ENCODE measurements at places on chromosomes 7 and 10.

GRCh38 chr7:23333671-23334246, 34.6 kb downstream of the MALSU1 start:
- DNase-seq, result peak; percentile 20

DNA sequence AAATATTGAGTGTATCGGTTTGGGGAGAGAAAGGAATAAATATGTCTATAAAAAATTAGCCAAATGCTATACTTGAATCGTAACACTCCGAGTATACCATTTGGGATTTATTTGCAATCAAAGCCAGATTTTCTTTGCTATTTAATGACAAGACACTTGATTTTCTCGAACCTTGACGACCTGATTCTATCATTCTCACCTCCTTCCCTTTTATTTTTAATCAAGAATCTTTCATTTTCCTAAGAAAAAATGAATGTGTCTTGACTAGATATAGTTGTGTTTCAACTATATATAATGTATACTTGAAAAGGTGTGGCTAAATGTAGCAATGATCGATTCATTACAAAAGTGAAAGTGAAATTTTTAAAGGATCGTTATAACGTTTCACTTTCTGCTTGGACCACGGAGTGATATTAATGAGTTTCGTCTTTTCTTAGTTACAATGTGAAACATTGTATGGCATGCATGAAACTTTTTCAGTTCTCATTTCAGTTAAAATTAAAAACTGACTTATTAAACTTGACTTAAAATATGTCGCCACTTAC, 562 bp downstream of the NUB1 start:
- DNase-seq, result no peak

- no peak for DNase-seq
Observed at GRCh38 chr7:104252409-104253134, 44.8 kb upstream of the ORC5 start.

GRCh38 chr7:650339-651031, 76.0 kb upstream of the DNAAF5 start:
- DNase-seq, result no peak

DNA sequence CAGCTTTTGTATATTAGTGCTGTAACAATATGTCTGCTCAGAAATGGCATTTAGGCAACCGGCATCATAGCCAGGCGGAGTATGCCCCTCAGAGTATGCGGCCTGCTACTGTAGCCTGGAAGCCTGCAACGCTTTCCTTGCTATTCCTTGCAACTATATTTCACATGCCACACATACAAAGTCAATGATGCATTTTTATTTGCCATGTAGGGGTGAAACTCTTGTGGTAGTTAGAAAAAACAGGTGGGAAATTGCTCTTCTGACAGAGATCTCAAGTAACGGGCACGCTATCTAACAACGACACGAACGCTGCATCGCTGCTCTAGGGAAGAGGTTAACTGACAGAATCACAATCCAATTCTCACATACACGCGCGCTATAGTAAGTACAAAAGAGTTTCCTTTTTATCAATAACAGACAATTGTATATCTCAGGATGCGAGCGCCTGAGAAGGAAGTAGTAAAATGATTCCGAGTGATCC, 5.9 kb downstream of the EBF3 start:
- no peak for DNase-seq

Measured in activated CD4-positive, alpha-beta T cell treated with anti-CD3 and anti-CD28 coated beads, Interleukin-2, amount 10 ng/mL, durations not matched to agents 24 days and 14 days (primary cell).